ENCODE measurements at places on chromosomes 4 and X.
A peak's percentile ranks its signal among the peaks of the same experiment; 100 is the strongest.

GRCh38 chrX:132740316-132741123 lies 217.9 kb downstream of the HS6ST2 start:
- no peak for DNase-seq

GRCh38 chrX:14039344-14039743 lies 9.7 kb upstream of the GEMIN8 start:
- DNase-seq, result peak; percentile 26

DNA sequence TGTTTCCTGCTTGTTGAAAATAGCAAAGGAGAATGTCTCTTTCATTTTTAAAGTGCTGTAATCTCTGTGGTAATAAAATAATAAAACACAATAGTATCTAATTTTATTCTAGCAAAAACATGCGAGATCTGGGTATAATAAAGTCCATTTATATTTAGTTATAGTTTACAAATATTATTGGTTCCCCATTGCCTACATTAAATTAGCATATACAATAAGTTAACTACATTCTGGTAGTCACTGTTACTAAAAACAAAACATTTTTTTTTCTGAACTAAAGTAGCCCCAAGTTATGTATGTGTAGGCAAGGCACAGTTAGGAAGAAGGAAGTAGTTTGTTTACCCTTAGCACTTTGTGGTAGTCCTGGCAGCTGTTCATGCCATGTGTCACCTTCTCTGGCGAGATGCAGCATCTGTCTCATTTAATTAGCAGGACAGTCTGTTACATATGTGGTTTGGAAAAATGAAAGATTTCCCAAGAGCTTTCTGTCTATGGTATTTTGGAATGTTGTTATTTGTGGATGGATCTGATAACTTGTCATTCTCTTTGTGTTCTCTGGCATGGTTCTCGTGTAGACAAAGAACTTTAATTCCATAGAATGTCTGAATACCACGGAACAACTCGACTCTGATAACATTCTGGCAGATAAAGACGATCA lies 231.3 kb upstream of the PITX2 start:
- no peak for DNase-seq

GRCh38 chr4:106423791-106424190 lies 55.2 kb upstream of the GIMD1 start:
- DNase-seq, result no peak

GRCh38 chrX:129682979-129683378 lies 28.2 kb upstream of the APLN start:
- DNase-seq, result no peak

DNA sequence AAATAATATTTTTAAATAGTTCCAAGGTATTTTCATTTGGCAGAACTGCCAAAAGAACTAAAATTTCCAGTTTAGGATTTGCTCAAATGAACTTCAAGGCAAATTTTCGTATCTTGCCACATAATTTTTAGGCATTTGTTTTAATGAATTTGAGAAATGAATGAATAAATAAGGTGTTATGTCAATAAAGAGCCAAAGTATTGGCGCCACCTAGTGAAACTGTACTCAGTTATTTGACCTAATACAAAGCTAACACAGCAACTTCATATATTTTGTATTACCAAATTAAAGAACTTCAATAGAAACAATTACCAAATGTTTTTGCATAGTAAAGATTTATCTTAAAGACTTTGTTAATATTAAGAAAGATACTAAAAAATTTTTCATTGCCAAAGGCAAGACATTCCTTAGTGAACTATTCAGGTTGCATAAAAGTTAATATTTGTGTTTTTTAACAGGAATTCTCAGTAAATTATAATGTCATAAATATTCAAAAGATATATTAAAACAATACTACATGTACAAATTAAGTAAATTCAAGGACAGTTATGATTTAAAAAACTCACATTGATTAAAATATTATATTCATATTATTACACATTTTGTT lies 50.3 kb downstream of the STPG2 start:
- DNase-seq, result no peak

GRCh38 chr4:76141241-76141640 lies 7.0 kb downstream of the NUP54 start:
- no peak for DNase-seq

DNA sequence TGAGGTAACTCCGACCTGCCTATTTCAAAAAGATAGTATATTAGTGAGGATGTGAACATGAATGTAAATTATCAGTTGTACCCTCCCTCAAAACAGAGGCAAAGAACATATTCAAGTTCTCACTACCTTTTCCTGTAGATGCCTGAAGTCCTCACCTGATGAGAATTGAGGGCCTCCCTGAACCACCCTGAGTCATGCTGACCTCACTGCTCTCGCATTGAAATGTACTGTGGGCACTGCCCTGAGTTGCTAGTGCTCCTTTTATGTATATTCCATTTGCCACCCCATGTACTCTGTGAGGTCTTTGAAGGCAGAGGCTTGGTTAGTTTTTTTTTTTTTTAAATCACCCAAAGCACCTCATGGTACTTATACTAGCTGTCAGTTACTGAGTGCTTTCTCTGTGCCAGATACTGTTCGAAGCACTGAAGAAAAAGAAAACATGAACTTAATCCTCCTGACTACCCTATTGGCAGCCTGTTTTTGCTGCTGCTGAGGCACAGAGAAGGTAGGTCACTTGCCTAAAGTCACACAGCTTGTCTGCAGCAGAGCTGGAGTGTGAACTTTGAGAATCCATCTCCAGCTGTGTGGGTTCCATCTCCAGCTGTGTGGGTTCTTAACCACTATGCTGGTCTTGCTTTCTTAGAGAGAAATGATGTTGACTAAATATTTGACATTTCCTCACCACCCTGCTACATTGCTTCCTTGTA lies 253.1 kb upstream of the GPC4 start:
- DNase-seq, result no peak

- DNase-seq, result no peak
These were observed 310.2 kb downstream of the ASMT start for GRCh38 chrX:1925053-1925481.

DNA sequence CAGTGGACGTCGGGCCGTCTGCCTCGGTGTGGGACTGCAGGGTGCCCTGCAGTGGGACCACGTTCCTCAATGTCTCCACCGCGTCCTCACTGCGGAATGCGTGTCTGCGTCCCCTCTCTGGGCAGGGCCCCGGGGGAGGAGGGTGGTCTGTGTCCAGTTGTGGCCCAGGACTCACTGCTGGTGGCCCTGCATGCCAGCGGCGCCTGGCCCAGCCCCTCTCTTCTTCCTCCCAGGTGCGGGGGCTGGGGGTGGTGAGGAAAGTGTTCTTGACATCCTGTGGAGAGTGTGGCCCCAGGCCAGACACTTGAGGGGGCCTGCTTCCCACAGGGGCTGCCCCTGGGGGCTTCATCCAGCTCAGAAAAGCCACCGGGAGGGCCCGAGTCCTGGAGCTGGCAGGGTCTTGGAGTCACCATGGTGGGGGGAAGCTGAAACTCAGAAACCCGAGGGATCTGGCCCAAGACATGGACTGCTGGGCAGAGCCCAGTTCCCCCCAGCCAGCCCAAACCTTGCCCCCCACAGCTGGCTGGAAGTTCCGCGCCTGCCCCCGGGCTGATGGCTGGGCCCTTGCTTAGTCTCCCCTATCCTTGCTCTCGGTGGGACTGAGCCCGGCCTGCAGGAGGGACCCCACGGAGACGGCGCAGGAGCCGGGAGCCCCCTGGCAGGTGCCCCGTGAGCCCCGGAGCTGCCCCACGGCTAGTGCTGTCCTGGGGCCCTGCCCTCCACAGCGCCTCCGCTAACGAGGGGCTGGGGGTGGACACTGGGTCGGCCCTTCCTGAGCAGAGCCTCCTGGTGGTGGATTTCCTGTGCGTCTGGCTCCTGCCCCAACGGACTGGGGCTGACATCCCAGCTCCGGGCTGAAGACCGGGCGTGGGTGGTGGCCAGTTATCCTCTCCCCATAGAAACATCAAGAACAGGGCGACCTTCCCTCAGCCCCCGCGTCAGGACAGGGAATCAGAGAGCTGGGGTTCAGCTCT lies 2.9 kb downstream of the DOK7 start:
- no peak for DNase-seq

GRCh38 chr4:80471756-80472155 lies 136.2 kb downstream of the CFAP299 start:
- DNase-seq, result no peak

DNA sequence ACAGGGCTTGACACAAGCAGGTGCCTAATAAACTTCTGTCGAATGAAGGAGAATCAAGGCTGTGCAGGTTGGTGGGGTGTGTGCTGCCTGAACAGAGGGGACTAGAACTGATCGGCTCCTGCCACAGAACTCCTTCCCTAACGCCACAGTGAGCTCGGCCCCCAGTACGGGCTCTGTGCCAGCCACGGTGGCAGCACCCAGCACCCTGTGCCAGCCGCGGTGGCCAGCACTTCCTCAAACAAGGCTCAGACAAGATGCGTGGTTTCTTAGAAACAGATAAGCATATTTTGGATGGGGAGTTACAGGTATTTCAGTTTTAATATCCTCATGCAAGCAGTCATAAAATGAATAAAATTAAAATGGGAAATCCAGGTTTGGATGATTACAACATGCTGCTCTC lies 26.0 kb upstream of the C4orf50 start:
- no peak for DNase-seq

GRCh38 chr4:23297327-23297726 lies 592.5 kb downstream of the PPARGC1A start:
- DNase-seq, result no peak

DNA sequence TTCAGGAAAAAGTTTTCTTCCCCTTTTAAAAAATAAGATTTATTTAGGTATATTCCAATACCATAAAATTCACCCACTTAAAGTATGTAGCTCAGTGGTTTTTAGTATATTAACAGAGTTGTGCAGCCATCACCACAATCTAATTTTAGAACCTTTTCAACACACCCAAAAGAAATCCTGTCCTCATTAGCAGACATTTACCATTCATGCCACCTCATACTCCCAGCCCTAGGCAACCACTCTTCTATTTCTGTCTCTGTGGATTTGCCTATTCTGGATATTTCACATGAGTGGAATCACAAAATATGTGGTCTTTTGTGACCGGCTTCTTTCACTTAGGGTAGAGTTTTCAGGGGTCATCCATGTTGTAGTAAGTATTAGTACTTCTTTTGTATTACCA lies 7.4 kb downstream of the ZNF81 start:
- DNase-seq, result no peak

GRCh38 chr4:6196324-6196723 lies 4.0 kb downstream of the JAKMIP1 start:
- DNase-seq, result no peak

- no peak for DNase-seq
These were observed 123.9 kb downstream of the DCHS2 start for GRCh38 chr4:154367659-154368058.

- no peak for DNase-seq
These were observed 695 bp downstream of the MTM1 start for GRCh38 chrX:150569155-150569477.

GRCh38 chr4:90127223-90127705 lies at the start of gene CCSER1:
Gene CCSER1 (plus strand): TSS chr4:90127394.
- DNase-seq, result no peak

GRCh38 chrX:120731386-120731785 lies 101.5 kb upstream of the C1GALT1C1 start:
- no peak for DNase-seq

GRCh38 chr4:15690020-15690809 lies 8.6 kb downstream of the FAM200B start:
- no peak for DNase-seq

Data from stimulated activated CD4-positive, alpha-beta T cell treated with anti-CD3 and anti-CD28 coated beads, Interleukin-1b, Interleukin-23, amount 100 ng/mL, for 24 hours (primary cell).